Activated T-cell treated with anti-CD3 and anti-CD28 coated beads for 24 hours (primary cell): ENCODE measurements at places on chromosomes 13 and 19.

DNA sequence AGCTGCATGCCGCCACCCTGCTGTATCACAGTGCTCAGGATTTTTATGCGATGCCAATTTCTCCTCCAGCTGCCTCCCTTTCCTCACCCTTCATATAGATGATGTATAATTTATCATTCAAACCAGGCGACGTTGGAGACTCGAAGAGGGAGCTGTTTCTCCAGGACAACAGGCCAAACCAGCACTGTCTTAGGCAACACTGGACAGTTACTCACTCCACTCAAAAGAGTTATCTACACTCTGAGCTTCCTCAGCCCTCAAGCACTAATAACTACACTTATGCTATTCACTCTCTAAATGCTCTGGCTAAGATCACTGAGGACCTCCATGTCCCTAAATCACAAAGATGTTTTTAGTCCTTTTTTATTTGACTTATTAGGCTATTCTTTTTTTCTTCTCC lies 87.3 kb upstream of the RFC3 start:
- no peak for DNase-seq

DNA sequence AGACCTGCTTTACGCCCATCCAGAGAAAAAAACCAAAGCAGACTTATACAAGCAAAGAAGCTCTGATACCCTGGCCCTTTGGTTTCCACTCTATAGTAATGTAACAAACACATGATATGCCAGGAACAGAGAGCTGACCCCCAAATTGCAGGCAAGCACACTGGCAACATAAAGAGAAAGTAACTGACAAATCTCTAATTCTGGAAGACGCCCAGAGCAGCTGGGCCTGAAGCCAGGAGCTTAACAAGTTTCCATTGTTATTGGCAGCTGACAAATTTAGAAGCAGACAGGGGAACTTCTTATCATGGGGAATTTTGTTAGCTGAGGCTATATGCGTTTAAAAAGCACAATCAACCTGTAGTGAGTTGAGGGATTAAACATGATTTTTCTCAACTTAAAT lies 158.0 kb downstream of the DLEU7 start:
- DNase-seq, result no peak

- DNase-seq, result no peak
These were observed 34.8 kb downstream of the CYP2B6 start for GRCh38 chr19:41025871-41026270.

DNA sequence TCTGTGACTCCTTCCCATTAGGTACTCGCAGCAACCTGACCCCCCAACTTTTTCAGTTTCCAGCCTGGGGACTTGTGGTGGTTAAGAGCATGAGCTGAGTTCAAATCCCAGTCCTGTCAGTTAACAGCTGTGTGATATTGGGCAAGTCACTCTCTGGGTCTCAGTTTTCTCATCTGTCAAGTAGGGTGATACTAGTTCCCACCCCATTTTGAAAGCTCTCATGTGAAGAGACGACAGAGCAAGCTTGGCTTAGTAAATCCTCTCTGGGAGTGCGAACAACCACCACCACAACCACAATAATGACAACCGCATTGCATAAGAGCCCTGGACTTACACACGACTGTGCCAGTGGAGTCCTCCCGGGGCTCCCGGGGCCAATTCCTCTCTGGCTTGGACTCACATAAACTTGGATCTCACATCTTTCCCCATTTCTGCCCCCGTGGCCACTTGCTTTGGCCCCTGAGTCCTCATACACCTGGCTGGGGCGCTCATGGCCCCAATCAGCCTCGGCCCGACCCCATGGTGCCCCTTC lies 454 bp downstream of the BLVRB start:
- DNase-seq, result peak; percentile 2

DNA sequence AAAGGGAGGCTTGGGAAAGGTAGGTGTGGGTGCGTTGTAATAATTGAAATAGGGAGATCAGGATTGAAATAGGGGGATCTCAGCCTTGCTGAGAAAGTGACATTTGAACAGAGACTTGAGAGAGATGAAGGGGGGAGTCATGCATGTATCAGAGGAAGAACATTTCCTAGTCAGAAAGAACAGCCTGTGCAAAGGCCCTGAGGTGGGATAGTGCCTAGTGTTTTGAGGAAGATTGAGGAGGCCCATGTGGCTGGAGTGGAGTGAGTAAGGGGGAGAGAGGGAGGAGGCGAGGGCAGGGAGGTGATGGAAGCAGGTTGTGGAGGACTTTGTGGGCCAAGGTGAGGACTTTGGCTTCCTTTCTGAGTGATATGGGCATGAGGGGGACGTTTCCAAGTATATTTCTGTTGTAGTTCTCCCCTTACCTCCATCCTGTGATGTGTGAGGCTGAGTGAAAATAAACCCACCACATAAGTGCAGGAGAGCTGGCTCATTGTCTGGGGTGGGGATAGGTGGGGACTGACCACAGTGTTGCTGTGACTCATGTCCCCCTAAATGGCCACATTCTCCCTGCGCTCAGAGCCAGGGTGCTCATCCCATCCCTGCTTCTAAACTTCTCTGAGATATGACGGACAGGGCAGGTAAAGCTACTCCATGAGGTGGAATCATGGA lies 17.8 kb downstream of the ACTL9 start:
- no peak for DNase-seq

GRCh38 chr19:6531956-6532243 lies 1.1 kb downstream of the TNFSF9 start:
- DNase-seq, result no peak

GRCh38 chr19:48637948-48638830 lies 1.0 kb upstream of the DBP start:
- peak; percentile 75 for DNase-seq

DNA sequence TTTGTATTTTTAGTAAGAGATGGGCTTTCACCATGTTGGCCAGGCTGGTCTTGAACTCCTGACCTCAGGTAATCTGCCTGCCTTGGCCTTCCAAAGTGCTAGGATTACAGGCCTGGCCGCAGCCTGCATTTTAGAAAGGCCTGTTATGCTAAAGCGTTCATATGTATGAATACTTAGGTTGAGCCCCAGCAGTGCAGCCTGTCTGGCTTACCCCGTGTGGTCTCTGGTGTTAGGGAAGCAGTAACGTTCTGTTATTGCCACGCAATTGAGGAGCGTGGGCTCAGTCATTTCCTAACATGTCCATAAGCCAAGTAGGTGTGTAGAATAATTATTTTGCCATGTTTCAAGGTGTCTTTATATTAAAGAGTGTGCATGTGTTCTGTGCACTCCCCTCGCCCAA lies 14.3 kb downstream of the HNRNPM start:
- DNase-seq, result no peak

- no peak for DNase-seq
These were observed 43.4 kb downstream of the BICRA start for GRCh38 chr19:47652285-47652684.

- DNase-seq, result no peak
These were observed 10.6 kb upstream of the TLE2 start for GRCh38 chr19:3039641-3040077.

GRCh38 chr13:40694426-40694825 lies 28.0 kb upstream of the FOXO1 start:
- DNase-seq, result no peak

GRCh38 chr19:15885167-15885566 lies 12.7 kb downstream of the CYP4F2 start:
- no peak for DNase-seq

DNA sequence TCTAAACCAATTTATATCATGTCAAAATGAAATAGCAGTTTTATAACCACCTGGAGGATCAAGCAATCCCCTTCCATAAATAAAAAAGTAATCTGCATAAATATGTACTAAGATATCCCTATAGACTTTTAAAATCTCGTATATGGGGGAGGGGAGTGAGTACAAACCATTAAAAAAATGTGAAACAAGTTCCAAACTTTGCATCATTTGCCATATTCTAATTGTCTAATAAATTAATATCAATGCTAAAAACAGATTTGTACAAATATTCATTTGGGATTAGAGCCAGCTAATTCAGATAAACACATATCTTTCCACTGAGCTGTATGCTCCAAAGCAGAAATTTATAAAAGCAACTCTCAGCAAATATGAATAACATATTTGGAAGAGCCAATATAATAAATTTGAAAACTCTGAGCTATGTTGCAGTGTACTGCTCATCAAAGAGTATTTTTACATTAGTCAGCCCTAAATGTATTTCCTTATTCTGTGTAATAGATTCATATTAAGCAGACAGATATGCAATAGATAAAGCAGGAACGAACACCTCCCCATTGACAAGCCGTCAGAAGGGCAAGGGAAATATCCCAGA lies 970.2 kb downstream of the EFNB2 start:
- no peak for DNase-seq

- no peak for DNase-seq
These were observed 1.9 kb downstream of the GALP start for GRCh38 chr19:56177564-56178243.

DNA sequence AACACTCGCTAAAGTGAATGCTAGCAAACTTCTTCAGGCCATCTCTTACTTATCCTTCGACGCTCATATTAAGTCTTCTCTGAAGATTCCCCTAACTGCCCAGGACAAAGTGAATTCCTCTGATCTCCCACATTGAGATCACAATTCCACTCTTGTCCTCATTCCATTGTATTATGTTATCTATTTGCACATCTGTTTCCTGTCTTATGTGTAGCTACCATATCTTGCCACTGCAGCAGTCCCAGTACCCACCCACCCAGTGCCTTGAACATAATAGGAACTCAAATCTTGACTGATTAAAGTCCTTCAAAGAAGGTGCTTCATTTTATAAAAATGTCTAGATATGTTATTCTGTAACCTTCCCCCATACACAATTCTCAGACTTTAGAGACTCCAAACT lies 702.3 kb downstream of the DIAPH3 start:
- no peak for DNase-seq

- DNase-seq, result no peak
These were observed 3.4 kb upstream of the FCGBP start for GRCh38 chr19:39937787-39938186.

DNA sequence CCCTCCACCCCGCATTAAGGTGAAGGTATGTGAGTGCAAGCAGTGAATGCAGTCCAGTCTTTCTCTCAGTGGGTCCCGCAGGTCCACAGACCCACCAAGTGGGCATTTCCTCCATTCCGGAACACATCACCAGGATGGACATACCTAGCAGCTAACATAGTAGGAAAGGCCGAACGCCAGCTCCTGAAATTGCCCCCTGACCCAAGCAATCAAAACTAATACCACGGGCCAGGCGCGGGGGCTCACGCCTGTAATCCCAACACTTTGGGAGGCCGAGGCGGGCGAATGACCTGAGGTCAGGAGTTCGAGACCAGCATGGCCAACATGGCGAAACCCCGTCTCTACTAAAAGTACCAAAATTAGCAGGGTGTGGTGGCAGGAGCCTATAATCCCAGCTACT lies 71.7 kb upstream of the VSTM2B start:
- DNase-seq, result no peak

DNA sequence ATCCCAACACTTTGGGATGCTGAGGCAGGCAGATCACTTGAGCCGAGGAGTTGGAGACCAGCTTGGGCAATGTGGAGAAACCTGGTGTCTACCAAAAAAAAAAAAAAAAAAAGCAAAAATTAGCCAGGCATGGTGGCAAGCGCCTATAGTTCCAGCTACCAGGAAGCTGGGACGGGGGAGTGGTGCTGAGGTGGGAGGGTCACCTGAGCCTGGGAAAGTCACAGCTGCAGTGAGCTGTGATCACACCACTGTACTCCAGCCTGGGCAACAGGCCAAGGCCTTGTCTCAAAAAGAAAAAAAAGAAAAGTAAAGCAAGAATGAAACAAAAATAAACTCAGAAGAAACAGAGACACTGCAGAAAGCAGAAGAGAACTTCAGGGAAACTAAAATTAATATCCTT lies 31.6 kb downstream of the MTRF1 start:
- DNase-seq, result no peak
